Skeletal muscle cell (primary cell): ENCODE measurements at places on chromosomes 6 and 20.

DNA sequence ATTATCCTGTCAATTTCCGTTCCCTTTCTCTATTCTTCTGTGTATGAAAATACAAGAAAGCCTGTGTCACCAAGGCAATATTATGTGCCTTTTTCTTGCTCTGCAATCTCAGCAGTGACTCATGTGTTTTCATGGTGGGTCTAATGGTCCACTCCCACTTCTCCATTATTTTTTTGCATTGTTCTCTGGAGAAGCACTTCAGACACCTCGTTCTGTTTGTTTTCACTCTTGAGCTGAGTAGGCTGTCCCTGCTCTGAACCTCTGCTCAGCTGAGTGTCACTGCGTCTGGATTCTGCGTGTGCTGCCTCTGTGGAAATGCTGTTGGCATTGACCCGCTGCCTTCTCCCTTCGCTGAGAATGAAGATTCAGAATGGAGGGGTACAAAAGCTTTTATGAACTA is 230.6 kb downstream of the TMEM242 start:
- DNase-seq: no peak

GRCh38 chr6:106360989-106361430 is 493 bp downstream of the CRYBG1 start:
- no peak for DNase-seq

GRCh38 chr20:17733767-17734304 is 34.1 kb downstream of the BANF2 start:
- no peak for DNase-seq

- no peak for DNase-seq
Measured at GRCh38 chr6:144617191-144617590, 332.1 kb downstream of the UTRN start.

GRCh38 chr20:50034567-50035180 is 51.9 kb downstream of the SNAI1 start:
- DNase-seq: no peak

- no peak for DNase-seq
Measured at GRCh38 chr6:119110601-119111548, 32.4 kb upstream of the FAM184A start.

- no peak for DNase-seq
Measured at GRCh38 chr6:57243954-57244353, 21.8 kb upstream of the RAB23 start.

- no peak for DNase-seq
Measured at GRCh38 chr6:33722103-33722623, 10.7 kb upstream of the UQCC2 start.

DNA sequence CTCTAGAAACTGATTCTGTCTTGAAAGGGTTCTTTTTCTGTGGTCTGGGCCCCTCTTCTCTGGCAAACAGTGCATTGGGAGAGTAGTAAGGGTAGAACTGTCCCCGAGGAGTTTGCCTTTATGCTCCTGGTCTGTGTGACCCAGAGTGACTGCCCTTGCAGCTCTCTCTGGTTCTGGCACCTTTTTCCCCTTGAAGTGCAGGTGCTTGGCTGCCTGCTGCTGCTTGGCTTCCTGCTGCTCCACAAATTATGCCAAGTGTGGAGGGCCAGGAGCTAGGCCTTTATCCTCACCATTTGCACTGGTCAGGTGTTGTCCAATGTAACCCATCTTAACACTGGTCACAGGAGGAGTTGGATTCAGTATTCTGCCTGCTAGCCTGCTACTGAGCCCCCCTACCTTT is 11.2 kb downstream of the KIZ start:
- no peak for DNase-seq

DNA sequence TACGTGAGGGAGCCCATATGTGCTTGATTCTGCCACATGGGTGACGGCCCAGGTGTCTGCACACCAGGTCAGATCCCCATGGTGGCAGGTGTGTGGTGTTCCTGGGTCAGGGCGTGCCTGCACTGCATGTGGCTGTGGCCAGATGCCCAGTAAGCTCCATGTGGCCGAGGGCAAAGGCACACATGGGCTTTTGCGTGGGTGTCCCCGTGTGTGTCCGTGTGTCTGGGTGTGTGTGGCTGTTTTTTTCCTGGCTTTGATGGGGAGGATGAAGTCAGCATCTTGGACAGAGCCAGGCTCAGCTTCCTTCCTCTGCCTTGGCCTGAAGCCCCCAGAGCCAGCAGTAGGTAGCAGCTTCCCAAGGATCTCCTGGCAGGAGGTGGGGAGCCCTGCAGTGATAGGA is 1.5 kb upstream of the TNXB start:
- DNase-seq: no peak

- DNase-seq: no peak
Measured at GRCh38 chr6:134082191-134082590, 29.8 kb upstream of the SLC2A12 start.

DNA sequence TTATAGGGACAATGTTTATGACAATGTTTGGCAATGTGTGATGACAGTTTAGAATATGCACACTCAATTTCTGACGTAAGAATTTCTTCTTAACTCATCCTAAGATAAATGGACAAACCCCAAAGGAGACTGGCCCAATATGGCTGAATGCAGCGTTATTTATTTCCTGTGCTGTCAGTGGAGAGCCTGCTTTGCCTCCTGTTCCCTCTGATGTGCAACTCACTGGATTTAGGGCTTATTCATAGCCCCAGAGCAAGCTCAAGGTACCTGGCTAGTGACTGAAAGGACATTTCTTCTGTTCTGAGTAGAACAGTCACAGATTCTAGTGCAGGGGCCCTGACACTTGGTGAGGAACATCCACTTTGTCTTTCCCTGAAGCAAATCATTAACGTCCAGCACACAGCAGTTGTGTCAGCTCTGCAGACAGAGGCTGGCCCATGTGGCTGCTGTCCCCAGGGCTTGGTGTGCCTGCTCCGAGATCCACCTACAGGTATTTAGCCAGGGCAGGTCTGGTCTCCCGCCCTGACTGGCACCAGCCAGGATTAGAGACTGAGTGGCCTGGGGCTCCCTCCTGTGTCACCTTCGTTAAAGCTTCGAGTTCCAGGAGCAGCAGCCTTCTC is 64.8 kb downstream of the FARS2 start:
- DNase-seq: no peak

GRCh38 chr6:38326837-38327236 is 312.9 kb downstream of the BTBD9 start:
- no peak for DNase-seq

- no peak for DNase-seq
Measured at GRCh38 chr6:117908246-117909068, 1.4 kb downstream of the SLC35F1 start.

- DNase-seq: no peak
Measured at GRCh38 chr6:96934087-96934486, 9.6 kb downstream of the KLHL32 start.

- DNase-seq: no peak
Measured at GRCh38 chr6:163646866-163647265, 232.3 kb downstream of the QKI start.

- DNase-seq: no peak
Measured at GRCh38 chr6:165662041-165662748, 846 bp downstream of the PDE10A start.
